Transverse colon (tissue), 4 donors: ENCODE measurements at places on chromosomes 2 and 18. TPM values are rescaled to one million over a fixed set of nuclear protein-coding genes. Genes with fewer than 3 reads are reported as not detected.

The SLC5A7 gene
- total RNA-seq: 0.41 TPM

The EN1 gene
- total RNA-seq: not detected

The KIAA2012 gene
- not detected for total RNA-seq

The KCNF1 gene
- total RNA-seq: not detected

DNA sequence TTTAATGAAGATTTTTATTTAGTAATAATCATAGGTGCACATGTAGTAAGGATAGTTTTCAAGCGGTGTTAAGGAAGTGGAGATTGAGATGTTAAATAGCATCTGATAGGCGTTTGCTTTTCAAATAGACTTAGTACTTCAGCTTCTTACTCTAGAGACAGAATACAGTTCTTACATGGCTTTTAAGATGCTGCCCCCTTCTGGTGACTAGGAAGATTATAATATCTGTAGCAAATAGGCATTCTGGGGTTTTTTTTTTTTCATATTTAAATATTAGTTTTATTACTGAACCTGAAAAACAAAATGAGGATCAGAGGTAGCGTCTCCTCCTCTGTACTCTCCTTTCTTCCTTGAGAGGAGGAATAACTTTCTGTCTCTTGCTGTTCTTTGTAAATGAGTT lies 100.2 kb downstream of the AGAP1 start:
- DNase-seq: no peak
- H3K36me3 ChIP-seq: no peaks in the 10 kb centered on the region
- H3K27ac ChIP-seq: no peak overlapping the region
- no peaks in the 10 kb centered on the region for H3K27me3 ChIP-seq

GRCh38 chr2:57615855-57616556 lies 430.6 kb upstream of the VRK2 start:
- H3K36me3 ChIP-seq: no peaks in the 10 kb centered on the region
- no peak for DNase-seq
- H3K4me3 ChIP-seq: no peak overlapping the region
- no peak overlapping the region for H3K27ac ChIP-seq

- H3K27ac ChIP-seq: no peak overlapping the region
- no peaks in the 10 kb centered on the region for H3K36me3 ChIP-seq
- no peaks in the 10 kb centered on the region for H3K27me3 ChIP-seq
- no peak for DNase-seq
Observed at GRCh38 chr18:7696780-7697179, 129.7 kb downstream of the PTPRM start.

- no peaks in the 10 kb centered on the region for H3K36me3 ChIP-seq
- peaks cover 35% of the 10 kb centered on the region for H3K27me3 ChIP-seq
- DNase-seq: no peak
- no peak overlapping the region for H3K4me3 ChIP-seq
- no peaks in the 10 kb centered on the region for H3K4me1 ChIP-seq
Observed at GRCh38 chr2:232395586-232395985, 11.1 kb upstream of the ALPG start.

- no peak overlapping the region for H3K27ac ChIP-seq
- no peak for DNase-seq
- no peaks in the 10 kb centered on the region for H3K27me3 ChIP-seq
- no peaks in the 10 kb centered on the region for H3K4me1 ChIP-seq
Observed at GRCh38 chr2:167607731-167608130, 639.7 kb downstream of the STK39 start.

DNA sequence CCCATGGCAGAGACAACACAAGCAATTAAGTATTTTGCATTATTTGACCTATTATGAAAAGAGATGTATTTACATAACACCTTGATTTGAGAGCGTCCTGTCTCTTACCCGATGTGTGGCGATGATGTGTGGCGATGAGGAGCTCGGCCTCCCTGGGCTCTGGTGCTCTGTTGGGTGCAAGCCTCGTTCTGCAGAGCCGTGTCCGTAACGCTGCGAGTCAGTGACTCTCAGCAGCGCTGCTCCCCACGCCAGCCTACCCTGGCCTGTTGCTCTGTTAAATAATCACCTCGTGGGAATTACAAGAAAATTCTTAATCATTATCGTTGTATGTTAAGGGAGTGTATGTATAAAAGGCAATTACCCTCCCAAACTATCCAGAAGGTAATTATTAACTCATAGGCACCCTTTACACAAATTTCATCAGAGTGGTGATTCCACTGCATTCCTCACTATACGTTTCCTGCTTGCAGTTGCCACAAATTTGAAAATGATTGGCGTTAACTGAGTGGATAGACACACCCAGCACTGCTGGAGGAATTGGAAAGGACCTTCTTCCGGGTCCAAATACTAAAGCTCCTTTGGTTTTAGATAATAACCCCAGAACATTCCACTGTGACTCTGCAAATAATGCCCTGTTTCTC lies 52.0 kb upstream of the NFATC1 start:
- no peaks in the 10 kb centered on the region for H3K27me3 ChIP-seq
- no peak overlapping the region for H3K4me3 ChIP-seq
- peaks cover 28% of the 10 kb centered on the region for H3K36me3 ChIP-seq
- H3K4me1 ChIP-seq: no peaks in the 10 kb centered on the region
- H3K27ac ChIP-seq: no peak overlapping the region

DNA sequence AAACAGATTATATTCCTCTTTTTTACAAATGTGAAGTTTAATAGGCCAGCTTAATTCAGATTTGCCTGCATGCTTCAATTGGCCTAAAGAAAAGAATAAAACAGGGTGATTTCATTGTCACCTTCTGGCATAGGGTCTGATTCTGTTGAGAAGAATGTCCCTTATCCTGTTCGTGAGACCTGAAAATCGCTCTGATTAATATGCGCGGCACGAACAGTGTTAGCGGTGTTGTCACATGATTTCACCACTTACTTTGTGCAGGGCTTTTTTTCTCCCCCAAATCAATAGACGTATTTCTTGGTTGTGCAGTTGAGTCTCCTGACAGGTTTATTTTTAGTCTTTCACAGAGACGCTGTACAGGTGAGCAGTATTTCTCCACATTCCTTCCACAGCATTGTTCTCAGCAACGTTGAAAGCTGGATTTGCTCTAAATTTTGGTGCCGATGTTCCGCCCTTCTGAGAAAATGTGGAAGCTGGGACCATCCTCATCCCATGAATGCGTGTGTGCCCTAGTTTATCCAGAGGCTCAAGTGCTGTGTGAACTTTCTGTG lies 81.9 kb downstream of the ITGB1BP1 start:
- H3K27me3 ChIP-seq: no peaks in the 10 kb centered on the region
- H3K27ac ChIP-seq: no peak overlapping the region
- no peaks in the 10 kb centered on the region for H3K36me3 ChIP-seq

DNA sequence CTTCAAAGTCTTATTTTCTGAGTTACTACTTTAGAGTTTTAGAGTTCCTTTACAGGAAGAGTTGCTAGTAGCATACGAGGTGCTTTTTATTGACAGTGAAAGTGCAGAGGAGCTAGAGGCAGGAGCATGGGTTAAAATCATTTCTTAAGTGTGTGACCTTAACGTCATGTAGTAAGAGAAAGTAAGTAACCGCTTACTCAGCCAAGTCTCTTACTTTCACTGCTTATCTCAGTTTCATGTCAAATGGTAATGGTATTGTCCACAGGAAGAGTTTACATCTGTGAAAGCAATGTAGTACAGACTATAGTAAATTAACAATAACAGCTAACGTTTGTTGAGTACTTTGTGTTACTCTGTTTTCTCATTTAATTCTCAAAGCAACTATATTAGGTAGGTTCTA lies 12.6 kb downstream of the NDUFAF7 start:
- H3K27ac ChIP-seq: no peak overlapping the region
- H3K36me3 ChIP-seq: no peaks in the 10 kb centered on the region
- H3K4me3 ChIP-seq: no peak overlapping the region
- no peak for DNase-seq
- H3K4me1 ChIP-seq: no peaks in the 10 kb centered on the region

DNA sequence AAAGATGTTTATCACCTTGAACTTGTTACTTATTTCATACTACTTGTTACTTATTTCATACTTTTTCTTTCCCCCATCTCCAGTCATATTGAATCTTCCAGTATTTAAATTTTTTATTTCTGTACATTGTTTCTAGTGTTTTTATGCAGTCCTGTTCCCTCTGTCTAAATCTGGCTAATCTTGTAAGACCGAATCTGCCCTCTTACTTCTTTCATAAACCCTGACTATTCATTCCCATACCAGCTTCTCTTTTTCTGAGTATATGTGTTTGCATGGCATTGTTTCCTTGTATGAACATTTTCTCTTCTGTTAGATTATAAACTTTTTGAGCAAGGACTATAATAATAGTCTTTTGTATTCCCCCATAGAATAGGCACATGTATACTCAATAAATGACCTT lies 131.7 kb downstream of the TAF4B start:
- H3K4me3 ChIP-seq: no peak overlapping the region
- DNase-seq: no peak
- no peak overlapping the region for H3K27ac ChIP-seq
- no peaks in the 10 kb centered on the region for H3K36me3 ChIP-seq
- no peaks in the 10 kb centered on the region for H3K27me3 ChIP-seq
- no peaks in the 10 kb centered on the region for H3K4me1 ChIP-seq

DNA sequence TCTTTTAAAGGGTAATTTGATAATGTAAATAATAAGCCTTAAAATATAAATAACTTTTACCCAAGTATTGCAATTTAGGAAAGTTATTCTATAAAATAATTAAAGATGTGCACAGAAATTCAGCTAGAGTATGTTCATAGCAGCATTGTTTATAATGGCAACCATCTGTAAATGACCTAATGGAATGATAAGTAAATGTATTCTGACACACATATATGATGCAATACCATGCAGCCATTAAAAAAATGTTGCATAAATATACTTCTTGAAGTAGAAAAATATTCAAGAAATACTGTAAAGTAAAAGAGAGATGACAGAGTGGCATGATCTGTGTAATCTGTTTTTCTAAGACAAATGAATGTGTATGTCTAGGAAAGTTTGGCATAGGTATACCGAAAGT lies 545.7 kb downstream of the ZEB2 start:
- no peak for DNase-seq
- no peak overlapping the region for H3K4me3 ChIP-seq
- H3K27me3 ChIP-seq: no peaks in the 10 kb centered on the region
- no peak overlapping the region for H3K27ac ChIP-seq

- H3K4me1 ChIP-seq: no peaks in the 10 kb centered on the region
- no peak overlapping the region for H3K27ac ChIP-seq
- H3K27me3 ChIP-seq: no peaks in the 10 kb centered on the region
- no peak overlapping the region for H3K4me3 ChIP-seq
- DNase-seq: no peak
- H3K36me3 ChIP-seq: no peaks in the 10 kb centered on the region
Observed at GRCh38 chr2:221097568-221097915, 474.6 kb downstream of the EPHA4 start.

DNA sequence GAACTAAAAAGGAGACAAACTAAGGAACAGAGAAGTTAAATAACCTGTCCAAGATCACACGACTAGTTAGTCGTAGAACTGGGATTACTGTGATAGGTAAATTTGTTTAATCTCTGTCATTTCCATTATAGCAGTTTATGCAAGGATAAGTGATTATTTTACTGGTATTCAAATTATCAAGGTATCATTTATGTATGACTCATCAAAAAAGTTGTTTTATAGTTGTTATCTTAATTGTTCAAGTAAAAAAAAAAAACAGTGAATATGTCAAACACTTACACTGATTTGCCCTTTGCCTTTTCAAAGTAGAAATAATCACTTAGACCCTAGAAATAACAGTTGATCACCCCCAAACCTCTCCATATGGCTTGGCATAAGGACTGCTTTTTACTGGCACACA lies 173.6 kb downstream of the RIT2 start:
- H3K4me1 ChIP-seq: no peaks in the 10 kb centered on the region
- no peaks in the 10 kb centered on the region for H3K27me3 ChIP-seq

- H3K36me3 ChIP-seq: no peaks in the 10 kb centered on the region
- no peak overlapping the region for H3K27ac ChIP-seq
- H3K4me1 ChIP-seq: no peaks in the 10 kb centered on the region
- DNase-seq: no peak
- no peak overlapping the region for H3K4me3 ChIP-seq
Observed at GRCh38 chr2:19102696-19103423, 255.6 kb downstream of the OSR1 start.

- peak overlapping the region; percentile 83 for H3K27ac ChIP-seq
- no peaks in the 10 kb centered on the region for H3K27me3 ChIP-seq
- DNase-seq: peak; percentile 64
- H3K4me3 ChIP-seq: peak overlapping the region; percentile 92
Observed at GRCh38 chr2:74554820-74555531, 456 bp downstream of the DOK1 start.

DNA sequence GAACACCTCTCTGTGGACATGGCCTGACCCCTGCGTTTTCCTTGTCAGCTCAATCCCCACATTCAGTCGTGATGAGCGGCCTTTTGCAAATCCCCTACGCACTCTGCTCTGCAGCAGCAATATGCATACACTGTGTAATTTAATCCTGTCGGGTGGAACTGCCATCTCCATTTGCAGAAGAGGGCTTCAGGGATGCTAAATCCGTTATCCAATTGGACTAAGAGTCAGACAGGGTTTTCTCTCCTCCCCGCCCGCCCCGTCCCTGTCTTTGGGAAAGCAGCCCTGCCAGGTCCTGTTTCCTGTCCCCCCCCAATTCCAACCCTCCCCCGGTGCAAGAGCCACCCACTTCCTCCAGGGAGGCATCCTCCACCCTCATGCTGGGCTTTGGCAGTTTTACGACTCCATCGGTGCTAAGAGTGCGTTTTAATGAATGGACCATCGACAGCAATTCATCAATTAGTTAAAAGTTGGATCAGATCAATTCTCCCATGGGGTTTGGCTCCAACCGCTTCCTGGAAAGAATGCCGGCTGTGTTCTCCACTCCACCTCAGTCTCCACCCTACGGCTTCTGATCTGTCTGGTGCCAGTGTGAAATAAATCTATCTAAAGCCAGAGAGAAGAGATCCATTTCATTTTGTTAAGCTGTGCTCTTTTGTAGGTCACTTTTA lies 53.5 kb upstream of the ASAP2 start:
- no peaks in the 10 kb centered on the region for H3K36me3 ChIP-seq
- H3K27ac ChIP-seq: no peak overlapping the region
- DNase-seq: no peak
- no peaks in the 10 kb centered on the region for H3K27me3 ChIP-seq
